ENCODE measurements at places on chromosomes 1 and 21.

DNA sequence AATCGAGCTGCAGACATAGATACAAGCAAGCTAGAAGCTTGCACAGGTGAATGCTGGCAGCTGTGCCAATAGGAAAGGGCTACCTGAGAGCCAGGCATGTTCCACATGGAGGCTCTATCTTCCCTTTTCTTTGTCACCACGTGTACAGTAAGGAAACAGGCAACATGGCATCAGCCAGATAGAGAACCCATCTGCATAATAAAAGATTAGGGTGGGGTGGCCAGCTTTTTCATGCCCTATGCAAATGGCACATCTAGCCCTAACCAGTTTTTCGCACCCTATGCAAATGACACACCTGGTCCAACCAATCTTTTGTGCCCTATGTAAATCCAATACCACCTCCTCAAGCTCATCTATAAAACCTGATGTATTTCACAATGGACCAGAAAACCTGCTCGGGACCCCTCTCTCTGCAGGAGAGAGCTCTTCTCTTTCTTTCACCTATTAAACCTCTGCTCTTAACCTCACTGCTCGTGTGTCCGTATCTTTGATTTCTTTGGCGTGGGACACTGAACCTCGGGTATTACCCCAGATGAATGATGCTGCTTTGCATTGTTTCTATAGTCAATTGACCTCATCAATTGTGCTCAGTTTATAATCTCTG is 93.9 kb downstream of the SLC30A10 start:
- DNase-seq, result no peak

GRCh38 chr1:8706291-8706690 is 111.1 kb downstream of the RERE start:
- no peak for DNase-seq

DNA sequence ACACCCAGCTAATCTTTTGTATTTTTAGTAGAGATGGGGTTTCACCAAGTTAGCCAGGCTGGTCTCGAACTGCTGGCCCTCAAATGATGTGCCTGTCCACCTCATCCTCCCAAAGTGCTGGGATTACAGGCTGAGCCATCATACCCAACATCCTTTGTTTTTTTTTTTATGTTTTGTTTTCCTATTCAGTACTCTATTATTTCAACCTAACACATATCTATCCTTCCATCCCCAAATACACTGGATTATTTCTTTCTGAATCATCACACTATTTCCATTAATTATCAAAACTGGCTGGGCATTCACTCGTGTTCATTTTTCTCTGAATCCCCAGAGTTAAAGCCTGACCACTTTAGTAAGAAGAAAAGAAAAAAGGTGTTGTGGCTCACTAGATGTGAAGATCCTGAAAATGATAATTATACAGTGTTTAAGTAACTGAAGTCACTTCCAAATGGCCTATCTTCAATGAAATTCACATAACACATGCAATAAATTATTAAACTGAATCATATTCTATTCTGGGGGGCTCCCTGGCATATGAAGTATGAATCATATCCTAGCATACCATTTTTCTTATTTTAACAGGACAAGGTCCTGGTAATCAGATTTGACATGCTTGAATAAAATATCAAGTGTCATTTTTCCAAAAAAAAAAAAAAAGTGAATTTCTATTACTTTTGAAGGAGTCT is 1754.2 kb downstream of the BRINP3 start:
- no peak for DNase-seq

DNA sequence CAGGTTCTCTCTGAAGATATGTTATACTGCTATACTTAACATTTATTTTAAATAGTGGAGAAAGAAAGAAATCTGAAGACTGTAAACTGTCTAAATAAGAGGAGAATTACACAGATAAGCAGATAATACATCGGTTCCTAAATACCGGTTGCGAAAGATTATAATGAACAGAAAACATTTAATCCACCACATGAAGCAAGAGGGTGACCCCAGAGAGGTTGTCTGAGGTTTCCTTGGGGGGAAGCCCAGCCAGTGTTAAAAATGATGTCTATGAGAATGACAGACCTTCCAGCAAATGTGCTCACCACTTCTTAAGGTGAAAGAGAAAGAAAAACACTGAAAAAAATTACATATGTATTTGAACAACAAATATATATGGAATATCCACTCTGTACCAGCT is 356.4 kb upstream of the KAZN start:
- no peak for DNase-seq

DNA sequence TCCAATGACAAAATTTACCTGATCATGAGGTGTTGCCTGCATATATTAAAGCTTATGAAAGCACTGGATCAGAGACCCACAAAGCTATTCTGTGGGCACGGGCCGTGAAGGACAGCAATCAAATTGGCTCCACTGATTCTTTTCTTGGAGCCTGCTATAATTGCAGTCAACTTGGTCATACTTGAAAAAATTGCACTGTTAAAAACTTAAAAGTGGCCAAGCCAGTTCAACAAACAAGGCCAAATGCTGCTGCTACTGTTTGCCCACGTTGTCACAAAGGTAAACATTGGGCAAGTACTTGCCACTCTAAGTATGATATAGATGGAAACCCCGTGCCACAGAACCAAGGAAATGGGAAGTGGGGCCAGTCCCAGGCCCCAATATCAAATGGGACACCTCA is 37.8 kb downstream of the CYP4A11 start:
- DNase-seq, result no peak

DNA sequence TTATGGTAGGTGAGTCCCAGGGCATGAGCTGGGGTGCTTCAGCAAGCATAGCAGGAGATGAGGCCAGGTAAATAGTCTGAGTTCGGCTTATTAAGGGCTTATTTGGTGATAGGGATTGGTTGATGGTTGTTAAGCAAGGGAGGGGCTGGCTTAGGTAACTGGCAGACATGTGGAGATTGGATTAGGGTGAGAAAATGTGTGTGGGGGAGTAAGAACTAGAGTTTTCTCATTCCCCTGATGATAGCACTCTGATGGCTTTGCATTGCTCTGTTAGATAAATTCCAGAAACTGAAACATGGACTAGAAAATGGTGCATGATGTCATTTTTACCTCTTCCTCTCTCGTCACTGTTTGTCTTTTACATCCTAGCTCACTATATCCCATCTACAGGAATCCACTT is 53.6 kb downstream of the FGGY start:
- DNase-seq, result no peak

- peak; percentile 71 for DNase-seq
Observed at GRCh38 chr1:36369061-36369861, 16.5 kb downstream of the STK40 start.

- no peak for DNase-seq
Observed at GRCh38 chr1:178487070-178487615, 9.6 kb downstream of the CLEC20A start.
